ENCODE measurements at places on chromosomes 2 and 18.

GRCh38 chr18:45690975-45691815, 32.8 kb upstream of the SLC14A1 start:
- peak; percentile 71 for DNase-seq

- no peak for DNase-seq
Measured at GRCh38 chr18:61833387-61833786, 59.4 kb downstream of the RNF152 start.

DNA sequence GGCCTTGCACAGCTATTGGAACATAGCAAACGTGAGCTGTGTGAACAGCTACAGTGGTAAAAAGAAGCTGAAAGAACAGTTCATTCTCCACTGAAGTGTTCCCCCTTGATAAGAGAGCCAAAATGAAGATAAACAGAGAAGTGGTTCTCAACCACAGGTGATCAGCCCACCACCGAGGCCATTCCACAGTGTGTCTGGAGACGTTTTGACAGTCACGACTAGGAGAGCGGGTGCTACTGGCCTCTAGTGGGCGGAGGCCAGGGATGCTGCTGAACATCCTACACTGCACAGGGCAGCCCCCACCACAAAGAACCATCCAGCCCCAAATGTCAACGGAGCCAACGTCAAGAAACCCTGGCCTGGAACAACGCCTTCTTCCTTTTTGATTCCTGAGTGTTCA, 38.4 kb downstream of the ADCY3 start:
- DNase-seq, result no peak

DNA sequence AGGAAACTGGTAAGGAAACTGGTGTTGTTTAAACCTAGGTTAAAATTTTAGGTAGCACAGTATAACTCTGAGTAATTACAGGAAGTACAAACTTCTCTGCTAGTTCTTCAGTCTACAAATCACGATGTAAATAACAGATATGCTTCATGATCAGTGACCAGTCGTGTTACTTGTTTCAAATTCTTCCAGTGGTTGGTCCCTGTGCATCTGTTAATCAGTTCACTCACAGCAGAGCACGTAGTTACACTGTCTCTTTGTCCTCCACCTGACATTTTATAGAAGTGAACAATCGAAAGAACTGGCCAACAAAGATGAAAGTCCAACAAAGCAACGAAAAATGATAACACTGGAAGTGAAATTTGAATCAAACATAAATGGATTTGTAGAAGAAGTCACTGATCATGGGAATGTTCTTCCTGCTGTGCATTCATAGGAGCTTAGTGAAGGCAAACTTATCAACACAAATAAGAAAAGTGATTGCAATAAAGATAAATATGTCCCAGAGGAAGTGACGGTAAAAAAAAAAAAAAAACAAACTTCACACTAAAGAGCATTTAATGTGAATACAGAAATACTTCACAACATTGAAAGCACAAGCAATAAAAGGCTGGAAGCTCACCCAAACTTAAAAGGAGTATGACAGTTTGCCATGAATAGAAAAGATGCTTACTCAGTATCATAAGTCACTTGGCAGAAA, 7.0 kb downstream of the EIF2AK2 start:
- DNase-seq, result peak; percentile 49

DNA sequence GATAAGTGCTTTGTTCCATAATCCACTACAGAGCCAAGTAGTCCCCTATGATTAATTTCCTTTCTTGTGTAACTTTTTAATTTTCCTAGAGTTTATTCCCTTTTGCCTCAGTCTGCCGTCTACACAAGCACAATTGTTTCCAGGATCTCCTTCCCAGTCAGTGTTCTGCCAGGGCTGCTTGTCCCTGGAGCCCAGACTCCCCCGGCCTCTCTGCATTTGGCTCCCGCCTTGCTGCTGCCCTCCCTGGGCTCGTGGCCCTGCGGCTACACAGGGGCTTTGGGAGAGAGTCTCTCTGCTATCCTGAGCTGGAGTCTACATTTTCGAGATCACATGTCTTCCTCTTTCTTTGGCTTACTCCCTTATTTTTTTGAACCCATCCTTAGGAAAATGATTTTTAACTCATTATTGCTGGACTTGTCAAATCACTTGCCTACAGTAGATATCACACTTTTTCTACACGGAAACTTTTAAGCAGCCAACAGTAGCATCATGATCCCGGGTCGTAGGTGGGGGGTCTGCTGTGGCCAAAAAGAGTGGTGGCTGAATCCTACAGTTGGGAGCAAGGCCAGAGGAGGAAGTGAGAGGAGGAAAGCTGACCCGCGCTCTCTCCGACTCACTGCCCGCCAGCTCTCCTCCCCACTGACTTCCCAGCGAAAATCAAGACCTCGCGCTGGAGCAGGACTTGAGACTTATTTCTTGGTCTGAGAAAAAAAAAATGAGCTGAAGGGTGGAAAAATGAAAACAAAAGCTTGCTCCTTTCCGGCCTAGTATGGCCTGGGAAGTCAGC, 9.4 kb downstream of the FBLN7 start:
- no peak for DNase-seq

DNA sequence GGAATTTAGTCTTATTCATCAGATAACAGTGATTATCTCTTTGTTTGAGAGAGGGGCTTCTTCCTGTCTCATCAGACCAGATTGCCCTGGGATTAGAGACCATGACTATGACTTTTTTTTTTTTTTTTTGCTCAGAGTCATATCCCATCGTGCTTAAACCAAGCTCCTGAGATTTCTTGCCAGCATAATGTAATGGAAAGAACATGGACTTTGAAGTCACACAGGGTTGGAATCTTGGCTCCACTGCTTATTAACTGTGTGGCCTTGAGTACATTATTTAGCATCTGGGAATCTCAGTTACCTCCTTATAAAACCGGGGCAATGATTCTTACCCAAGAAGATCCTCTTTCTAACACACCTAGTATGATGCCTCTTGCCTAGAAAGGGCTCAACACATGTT, 268.3 kb downstream of the DYSF start:
- DNase-seq, result no peak

GRCh38 chr2:53407363-53408080, 360.1 kb upstream of the CHAC2 start:
- no peak for DNase-seq

GRCh38 chr2:12044857-12045256, 298.4 kb downstream of the LPIN1 start:
- DNase-seq, result no peak

DNA sequence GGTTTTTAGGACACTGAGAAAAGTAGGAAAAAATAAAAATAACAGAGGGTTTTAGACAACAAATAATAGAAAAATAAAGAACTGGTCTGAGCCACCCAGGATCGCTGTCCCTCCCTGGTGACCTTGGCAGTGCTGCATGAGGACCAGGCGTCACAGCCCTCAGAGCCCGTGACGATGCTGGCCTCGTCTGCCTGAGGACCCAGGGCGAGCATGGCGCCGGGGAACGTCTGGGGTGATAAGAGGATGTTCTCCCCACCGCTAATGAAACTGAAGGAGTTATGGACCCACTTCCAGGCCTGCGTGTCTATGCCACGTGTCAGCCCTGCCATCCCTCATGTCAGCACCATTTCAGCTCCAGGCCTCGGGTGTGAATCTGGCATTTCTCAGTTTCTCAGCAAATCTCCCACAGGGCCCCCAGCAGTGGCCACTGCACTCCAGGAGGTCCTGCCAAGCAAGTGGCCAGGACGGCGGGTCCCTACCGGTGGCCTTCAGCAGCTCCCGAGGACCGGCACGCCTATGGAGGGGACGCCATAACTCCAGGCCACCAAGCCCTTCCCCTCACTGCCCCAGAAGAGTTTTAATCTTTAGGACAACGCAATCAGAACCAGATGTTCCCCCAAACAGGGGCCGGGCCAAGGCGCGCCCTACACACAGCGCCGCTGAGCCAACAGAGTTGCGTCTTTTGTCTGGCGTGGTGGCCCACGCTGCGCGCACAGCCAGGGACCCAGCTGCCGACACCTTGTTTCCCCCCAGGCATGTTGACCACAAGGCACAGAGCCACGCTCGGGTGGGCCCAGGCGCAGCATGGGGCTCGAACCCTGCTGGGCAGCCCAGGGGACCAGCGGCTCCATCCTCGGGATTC, 179.7 kb downstream of the TWIST2 start:
- no peak for DNase-seq

DNA sequence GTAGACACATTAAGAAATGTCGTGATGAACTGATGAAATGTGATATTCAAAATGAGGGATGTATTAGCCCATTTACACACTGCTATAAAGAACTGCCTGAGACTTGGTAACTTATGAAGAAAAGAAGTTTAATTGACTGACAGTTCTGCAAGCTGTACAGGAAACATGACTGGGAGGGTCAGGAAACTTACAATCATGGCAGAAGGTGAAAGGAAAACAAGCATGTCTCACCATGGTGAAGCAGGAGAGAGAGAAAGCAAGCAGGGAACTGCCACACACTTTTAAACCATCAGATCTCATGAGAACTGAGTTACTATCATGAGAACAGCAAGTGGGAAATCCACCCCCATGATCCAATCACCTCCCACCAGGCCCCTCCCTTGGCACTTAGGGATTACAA, 1010.8 kb upstream of the CELF4 start:
- DNase-seq, result no peak

GRCh38 chr2:113361051-113361450, 76.4 kb upstream of the ZNG1B start:
- no peak for DNase-seq

DNA sequence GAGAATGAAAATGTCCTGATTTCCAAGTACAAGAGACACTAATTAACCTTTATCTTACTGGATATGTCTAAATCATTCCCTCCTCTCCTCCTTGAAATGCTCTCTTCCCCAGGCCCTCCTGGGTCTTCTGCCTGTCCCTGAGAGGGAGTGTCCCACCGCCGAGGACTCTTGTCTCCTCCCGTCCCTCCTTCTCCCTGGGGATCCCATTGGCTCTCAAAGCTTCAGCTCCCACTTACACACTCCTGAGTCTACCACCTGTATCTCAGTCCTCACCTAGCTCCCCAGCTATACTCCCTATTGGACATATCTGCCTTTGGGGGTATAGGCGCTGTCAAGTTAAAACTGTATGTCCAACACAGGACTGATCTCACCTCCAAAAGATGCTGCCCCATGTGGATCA, 116.1 kb downstream of the TMEM163 start:
- no peak for DNase-seq

- DNase-seq, result no peak
Measured at GRCh38 chr2:102092535-102092934, 50.0 kb upstream of the IL1R1 start.

All from activated CD4-positive, alpha-beta T cell treated with anti-CD3 and anti-CD28 coated beads, Interleukin-2, Interleukin-4, amounts not matched to agents 100 ng/mL and 50 ng/mL, durations not matched to agents 16 hours and 8 hours (primary cell).